ENCODE measurements at places on chromosomes 12 and 14. TPM values are rescaled to one million over a fixed set of nuclear protein-coding genes. Genes with fewer than 3 reads are reported as not detected.
A peak's percentile ranks its signal among the peaks of the same experiment; 100 is the strongest.

DNA sequence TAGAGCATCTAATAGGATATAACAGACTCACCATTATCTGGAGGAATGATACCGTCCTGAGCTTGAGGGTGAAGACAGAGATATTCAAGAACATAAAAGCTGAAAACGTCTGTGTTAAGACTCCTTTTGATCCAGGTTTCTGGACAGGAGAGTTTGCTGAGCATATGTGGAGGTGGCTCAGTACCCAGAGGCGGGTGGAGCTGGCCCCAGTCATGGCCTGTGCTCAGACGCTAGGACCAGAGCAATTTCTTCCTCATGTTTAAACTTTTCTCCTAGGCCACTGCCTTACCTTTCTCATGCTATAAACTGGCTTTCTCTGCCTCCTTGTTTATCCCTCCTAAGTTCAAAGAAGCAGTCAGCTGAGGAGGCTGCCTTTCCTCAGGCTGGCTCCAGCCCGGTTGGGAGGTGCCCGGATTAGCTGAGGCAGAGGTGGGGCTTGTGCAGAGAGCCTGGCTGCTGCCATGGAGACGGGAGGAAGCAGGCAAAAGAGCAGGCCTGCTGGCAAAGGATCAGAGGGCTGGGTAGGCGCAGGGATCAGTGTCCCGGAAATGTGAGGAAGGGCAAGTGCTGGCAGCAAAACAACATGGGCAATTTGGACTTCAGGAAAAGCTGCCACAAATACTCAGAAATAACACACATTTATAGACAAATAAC, 13.7 kb downstream of the COA8 start:
- peak overlapping the region; percentile 89 for H3K27ac ChIP-seq
- peak overlapping the region; percentile 40 for H3K4me3 ChIP-seq
- peak; percentile 91 for DNase-seq
- H3K36me3 ChIP-seq = no peaks in the 10 kb centered on the region
- H3K4me1 ChIP-seq = peaks cover 5% of the 10 kb centered on the region

- no peak for DNase-seq
- H3K4me1 ChIP-seq = no peaks in the 10 kb centered on the region
- no peaks in the 10 kb centered on the region for H3K27me3 ChIP-seq
Observed at GRCh38 chr14:100786131-100786530, 39.8 kb upstream of the MEG3 start.

- no peak overlapping the region for H3K4me3 ChIP-seq
- H3K27me3 ChIP-seq = no peaks in the 10 kb centered on the region
- H3K4me1 ChIP-seq = no peaks in the 10 kb centered on the region
- H3K36me3 ChIP-seq = no peaks in the 10 kb centered on the region
- H3K27ac ChIP-seq = no peak overlapping the region
Observed at GRCh38 chr12:46517579-46517962, 145.0 kb upstream of the SLC38A2 start.

DNA sequence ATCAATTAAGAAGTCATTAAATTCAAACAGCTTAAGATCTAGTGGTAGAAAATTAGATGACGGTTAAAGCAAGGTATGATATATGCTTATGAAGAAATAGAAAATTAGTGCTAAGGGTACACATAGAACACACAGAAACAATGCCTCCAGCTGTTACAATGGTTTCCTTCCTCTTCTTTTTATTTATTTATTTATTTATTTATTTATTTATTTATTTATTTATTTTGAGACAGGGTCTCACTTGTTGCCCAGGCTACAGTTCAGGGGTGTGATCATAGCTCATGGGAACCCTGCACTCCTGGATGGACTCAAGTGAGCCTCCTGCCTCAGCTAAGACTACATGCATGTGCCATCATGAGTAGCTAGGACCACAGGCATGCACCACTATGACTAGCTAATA, 34.9 kb upstream of the PTPRR start:
- H3K27ac ChIP-seq = no peak overlapping the region
- no peaks in the 10 kb centered on the region for H3K36me3 ChIP-seq
- no peaks in the 10 kb centered on the region for H3K27me3 ChIP-seq
- no peak overlapping the region for H3K4me3 ChIP-seq
- H3K4me1 ChIP-seq = no peaks in the 10 kb centered on the region
- no peak for DNase-seq

DNA sequence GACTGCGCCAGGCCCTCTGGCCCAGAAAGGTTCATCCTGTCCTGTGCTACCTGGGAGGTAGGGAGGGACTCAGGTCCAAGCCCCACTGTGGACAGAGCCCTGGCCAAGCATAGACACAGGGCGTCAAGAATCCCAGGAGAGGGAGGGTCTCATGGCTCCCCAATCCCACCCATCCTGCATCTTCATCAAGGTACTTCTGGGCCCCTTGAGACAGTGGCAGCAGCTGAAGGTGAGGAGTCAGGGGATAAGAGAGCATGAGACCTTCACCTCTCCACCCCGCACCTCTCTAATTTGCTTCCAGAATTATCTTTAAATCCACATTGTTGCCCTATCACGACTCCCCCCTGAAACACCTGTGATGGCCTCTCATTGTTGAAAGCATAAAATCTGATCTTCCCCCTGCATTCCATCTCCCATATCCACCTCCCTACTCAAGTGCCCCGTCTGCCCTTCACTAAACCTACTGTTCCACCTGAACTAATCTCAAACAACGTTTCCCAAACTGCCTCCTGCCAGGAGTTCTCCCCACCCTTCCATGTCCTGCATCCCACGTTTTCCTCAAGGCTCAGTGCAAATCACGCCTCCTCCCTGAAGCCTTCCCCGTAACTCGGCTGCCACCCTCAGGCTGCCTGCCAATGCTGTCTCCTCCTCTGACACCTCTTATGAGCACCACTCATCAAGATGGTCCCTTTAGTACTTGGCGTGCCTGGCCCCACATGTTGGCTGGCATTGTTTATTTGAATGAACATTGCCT, 27.1 kb downstream of the KRT18 start:
- peaks cover 3% of the 10 kb centered on the region for H3K4me1 ChIP-seq
- no peak overlapping the region for H3K4me3 ChIP-seq
- no peaks in the 10 kb centered on the region for H3K27me3 ChIP-seq
- no peaks in the 10 kb centered on the region for H3K36me3 ChIP-seq
- H3K27ac ChIP-seq = no peak overlapping the region

DNA sequence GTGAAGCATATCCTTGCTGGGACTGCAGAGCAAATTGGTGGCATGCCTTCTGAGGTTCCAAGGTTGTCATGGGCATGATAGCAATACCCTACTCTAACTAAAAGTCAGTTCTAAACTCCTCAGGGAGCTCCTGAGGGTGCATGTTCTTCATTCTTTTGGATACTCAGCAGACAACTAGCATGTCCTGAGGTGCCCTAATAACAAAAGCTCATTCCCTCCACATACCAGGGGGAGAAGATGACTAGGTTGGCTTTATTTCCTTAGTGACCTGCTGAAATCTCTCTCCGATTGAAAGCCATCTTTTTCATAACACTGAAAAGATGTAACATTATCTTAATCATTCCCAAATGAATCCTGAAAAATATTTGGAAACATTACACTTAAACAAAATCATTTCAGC, 188.7 kb upstream of the IGF1 start:
- H3K27me3 ChIP-seq = no peaks in the 10 kb centered on the region
- H3K27ac ChIP-seq = no peak overlapping the region
- no peak for DNase-seq

DNA sequence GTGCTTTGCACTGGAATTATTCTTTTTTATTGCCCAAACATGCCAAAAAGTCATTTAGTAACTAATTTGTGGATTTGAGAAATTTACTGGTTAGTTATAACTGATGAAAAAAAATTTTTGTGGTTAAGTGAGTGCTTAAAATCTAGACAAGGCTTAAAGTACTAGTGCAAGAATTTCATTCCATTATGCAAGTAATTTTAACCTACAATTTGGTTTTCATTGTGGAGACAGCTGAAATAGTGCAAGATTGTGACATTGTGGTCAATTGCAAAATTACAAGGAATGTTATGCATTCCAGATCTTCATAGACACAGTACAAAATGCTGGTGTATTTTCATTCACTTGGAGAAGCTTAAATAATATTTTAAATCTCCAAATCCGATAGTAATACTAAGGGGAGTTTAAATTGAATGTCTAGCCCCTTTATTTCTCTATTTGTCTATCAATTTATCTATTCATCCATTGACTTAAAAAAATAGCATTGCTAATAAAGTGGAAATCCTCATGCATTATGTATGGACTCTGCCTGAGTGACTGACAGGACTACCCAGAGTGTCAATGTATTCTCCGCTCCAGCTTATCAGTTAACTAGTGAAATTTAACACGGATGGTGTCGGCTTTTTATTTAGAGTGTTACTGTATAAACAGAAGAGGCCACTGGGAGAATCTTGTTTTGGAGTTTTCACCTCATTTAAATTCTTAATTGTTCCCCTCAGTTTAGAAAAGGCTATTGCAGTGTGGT, 125.9 kb downstream of the ALX1 start:
- H3K27me3 ChIP-seq = no peaks in the 10 kb centered on the region
- no peaks in the 10 kb centered on the region for H3K36me3 ChIP-seq
- H3K27ac ChIP-seq = no peak overlapping the region
- no peaks in the 10 kb centered on the region for H3K4me1 ChIP-seq

DNA sequence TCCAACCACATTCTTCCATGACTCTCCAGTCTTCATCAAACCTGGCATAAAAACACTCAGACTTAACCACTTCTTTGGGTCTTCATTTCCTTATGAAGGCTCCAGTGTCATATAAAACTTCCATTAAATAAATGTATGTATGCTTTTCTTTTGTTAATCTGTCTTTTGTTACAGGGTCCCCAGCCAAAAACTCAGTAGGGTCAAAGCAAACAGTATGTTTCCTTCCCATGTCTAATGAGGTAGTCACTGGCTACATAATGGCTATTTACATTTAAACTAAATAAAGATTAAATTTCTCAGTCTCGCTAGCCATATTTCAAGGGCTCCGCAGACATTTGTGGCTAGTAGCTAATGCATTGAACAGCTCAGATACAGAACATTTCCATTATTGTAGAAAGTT, 40.1 kb upstream of the STAB2 start:
- H3K4me3 ChIP-seq = no peak overlapping the region
- H3K27ac ChIP-seq = no peak overlapping the region
- H3K36me3 ChIP-seq = no peaks in the 10 kb centered on the region
- no peaks in the 10 kb centered on the region for H3K27me3 ChIP-seq
- no peak for DNase-seq

GRCh38 chr12:62512901-62513300, 46.3 kb downstream of the MON2 start:
- H3K4me3 ChIP-seq = no peak overlapping the region
- H3K4me1 ChIP-seq = no peaks in the 10 kb centered on the region
- no peak for DNase-seq
- H3K27ac ChIP-seq = no peak overlapping the region
- H3K27me3 ChIP-seq = no peaks in the 10 kb centered on the region
- H3K36me3 ChIP-seq = no peaks in the 10 kb centered on the region

GRCh38 chr12:116471544-116471943, 87.6 kb upstream of the MAP1LC3B2 start:
- no peaks in the 10 kb centered on the region for H3K36me3 ChIP-seq
- no peak for DNase-seq

DNA sequence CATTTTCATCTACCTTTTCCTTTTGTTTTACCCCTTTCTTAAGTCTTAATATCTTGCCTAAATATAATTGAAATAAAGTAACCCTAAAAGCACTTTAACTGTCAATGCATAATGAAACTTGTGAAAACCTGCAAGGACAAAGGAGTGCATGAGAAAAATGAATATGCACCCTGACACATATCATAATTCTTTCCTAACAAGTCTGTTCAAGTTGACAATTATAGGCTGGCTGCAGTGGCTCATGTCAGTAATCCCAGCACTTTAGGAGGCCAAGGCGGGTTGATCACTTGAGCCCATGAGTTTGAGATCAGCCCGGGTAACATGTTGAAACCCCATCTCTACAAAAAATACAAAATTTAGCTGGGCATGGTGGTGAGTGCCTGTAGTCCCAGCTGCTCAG, 65.4 kb downstream of the FGD6 start:
- no peak for DNase-seq
- no peak overlapping the region for H3K27ac ChIP-seq
- no peaks in the 10 kb centered on the region for H3K36me3 ChIP-seq
- no peaks in the 10 kb centered on the region for H3K27me3 ChIP-seq
- H3K4me1 ChIP-seq = peaks cover 7% of the 10 kb centered on the region
- no peak overlapping the region for H3K4me3 ChIP-seq

- no peak overlapping the region for H3K4me3 ChIP-seq
- H3K27me3 ChIP-seq = no peaks in the 10 kb centered on the region
- H3K27ac ChIP-seq = no peak overlapping the region
- H3K36me3 ChIP-seq = no peaks in the 10 kb centered on the region
Observed at GRCh38 chr12:578748-579419, 84.4 kb downstream of the NINJ2 start.

The ANKS1B gene
- total RNA-seq = 115 TPM

The BEST3 gene
- 0.66 TPM for total RNA-seq

The FUT8 gene
- 69.1 TPM for total RNA-seq
